ENCODE measurements at places on chromosomes 12 and 14.
A peak's percentile ranks its signal among the peaks of the same experiment; 100 is the strongest.

- DNase-seq: peak; percentile 20
Measured at GRCh38 chr14:104724981-104725771, 1.1 kb downstream of the ADSS1 start.

- no peak for DNase-seq
Measured at GRCh38 chr12:79085106-79085682, 220.6 kb downstream of the SYT1 start.

DNA sequence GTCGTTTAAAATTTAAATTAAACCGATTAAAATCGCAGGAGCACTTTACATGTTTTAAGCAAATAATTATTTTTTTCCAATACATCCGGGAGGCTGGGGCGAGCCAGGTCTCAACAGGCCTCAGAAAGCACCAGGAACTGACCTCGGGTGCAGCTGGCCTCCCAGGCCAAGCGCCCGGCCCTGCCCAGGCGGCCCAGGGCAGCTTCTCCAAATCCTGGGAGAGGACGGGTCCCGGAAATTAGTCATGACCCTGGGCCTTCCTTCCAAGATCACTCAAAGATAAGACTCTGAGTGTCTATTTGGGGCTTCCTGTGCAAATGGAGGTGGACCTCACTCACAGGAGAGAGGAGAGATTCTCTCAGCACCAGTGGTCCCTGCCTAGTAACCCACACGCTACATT, 177.1 kb downstream of the BCL11B start:
- DNase-seq: no peak

GRCh38 chr12:39660101-39660500, 40.5 kb upstream of the ABCD2 start:
- no peak for DNase-seq

- DNase-seq: peak; percentile 46
Measured at GRCh38 chr12:98743362-98743953, 98.4 kb downstream of the APAF1 start.

DNA sequence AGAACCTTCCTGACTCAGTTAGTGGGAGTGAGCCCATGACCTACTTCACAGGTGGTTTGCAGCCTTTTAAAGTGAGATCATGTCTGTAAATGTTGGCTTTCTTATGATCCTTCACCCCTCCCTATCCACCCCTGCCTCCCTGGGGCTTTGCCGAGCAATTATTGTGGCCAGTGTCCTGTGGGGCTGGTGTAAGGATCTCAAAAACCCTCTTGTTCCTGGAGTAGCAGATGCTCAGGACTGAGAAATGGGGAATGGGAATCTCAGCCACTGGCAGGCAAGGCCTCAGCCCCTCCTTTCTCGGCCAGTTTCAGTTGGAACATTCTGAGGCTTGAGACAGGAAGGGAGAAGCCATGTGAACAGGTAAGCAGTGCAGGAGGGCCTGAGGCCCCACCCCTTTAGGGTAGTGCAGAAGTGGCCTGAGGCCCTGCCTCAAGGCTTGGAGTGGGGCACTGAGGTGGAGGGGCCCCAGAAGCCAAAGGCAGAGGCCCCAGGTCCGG, 53.8 kb downstream of the PLEKHG3 start:
- no peak for DNase-seq

DNA sequence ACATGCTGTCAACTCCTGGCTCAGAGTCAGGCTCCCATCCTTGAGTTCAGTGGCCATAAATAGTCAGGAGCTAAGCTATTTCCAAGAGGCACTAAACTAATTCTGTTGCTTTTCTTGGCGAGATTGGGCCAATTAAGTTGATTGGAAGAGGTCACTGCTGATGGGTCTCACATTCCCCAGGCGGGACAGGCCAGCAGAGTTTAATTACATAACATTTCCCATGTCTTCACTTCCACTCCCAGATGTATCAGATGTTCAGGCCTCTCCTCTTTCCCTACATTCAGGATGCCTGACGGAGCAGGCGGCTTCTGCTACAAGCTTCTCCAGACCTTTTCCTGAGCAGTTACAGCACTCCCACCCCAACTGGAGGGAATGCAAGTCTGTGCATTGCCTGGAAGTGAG, 5.3 kb downstream of the NTF3 start:
- DNase-seq: no peak

- DNase-seq: peak; percentile 74
Measured at GRCh38 chr14:23478109-23478759, 8.7 kb downstream of the NGDN start.
